T-helper 17 cell (primary cell): ENCODE measurements at places on chromosomes 4 and X.
A peak's percentile ranks its signal among the peaks of the same experiment; 100 is the strongest.

DNA sequence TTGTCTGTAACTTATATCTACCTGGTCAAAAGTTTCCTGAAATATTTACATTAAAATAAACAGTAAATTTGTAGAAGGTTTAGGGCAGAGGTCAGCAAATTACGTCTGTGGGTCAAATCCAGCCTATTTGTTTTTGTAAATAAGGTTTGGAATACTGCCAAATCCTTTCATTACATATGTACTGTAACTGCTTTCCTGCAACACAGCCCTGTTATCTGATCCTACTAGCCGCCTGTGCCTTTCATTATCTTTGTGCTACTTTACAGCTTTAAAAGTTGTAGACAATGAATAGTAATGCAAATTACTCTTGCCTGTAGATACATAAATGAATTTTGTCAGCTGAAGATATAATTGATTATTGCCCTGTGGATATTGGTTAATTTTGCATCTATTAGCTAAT is 369.6 kb upstream of the SLC7A11 start:
- no peak for DNase-seq

GRCh38 chrX:100649550-100650356 is 5.8 kb downstream of the SRPX2 start:
- DNase-seq: no peak

- DNase-seq: no peak
Measured at GRCh38 chrX:119325456-119325855, 73.7 kb upstream of the SLC25A43 start.

GRCh38 chr4:127982445-127982844 is 17.2 kb downstream of the ABHD18 start:
- DNase-seq: no peak

- DNase-seq: no peak
Measured at GRCh38 chrX:92270936-92271855, 492.0 kb downstream of the PCDH11X start.

GRCh38 chr4:67451464-67451863 is 93.8 kb downstream of the CENPC start:
- DNase-seq: no peak

DNA sequence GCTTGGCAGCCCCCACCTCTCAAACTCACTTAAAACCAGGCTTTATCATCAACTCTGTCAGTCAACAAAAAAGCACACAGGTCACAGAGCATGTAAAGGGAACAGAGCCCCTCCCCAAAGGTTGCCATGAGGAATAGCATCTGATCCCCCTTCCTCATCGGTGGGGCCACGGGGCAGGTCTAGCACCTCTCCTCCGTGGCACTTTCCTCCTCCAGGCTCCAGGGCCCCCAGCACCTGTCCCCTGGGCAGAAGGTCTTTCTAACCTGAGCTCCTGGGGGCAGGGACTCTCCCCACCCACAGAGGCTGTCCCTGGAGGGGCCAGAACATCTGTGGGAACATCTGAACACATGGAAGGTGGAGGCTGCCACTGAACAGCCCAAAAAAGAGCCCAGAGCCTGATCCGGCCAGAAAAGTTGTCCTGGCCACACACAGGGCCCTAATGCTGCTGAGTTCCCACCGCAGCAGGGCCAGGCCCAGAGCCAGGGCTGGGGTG is 65.7 kb downstream of the ZFYVE28 start:
- DNase-seq: peak; percentile 3

DNA sequence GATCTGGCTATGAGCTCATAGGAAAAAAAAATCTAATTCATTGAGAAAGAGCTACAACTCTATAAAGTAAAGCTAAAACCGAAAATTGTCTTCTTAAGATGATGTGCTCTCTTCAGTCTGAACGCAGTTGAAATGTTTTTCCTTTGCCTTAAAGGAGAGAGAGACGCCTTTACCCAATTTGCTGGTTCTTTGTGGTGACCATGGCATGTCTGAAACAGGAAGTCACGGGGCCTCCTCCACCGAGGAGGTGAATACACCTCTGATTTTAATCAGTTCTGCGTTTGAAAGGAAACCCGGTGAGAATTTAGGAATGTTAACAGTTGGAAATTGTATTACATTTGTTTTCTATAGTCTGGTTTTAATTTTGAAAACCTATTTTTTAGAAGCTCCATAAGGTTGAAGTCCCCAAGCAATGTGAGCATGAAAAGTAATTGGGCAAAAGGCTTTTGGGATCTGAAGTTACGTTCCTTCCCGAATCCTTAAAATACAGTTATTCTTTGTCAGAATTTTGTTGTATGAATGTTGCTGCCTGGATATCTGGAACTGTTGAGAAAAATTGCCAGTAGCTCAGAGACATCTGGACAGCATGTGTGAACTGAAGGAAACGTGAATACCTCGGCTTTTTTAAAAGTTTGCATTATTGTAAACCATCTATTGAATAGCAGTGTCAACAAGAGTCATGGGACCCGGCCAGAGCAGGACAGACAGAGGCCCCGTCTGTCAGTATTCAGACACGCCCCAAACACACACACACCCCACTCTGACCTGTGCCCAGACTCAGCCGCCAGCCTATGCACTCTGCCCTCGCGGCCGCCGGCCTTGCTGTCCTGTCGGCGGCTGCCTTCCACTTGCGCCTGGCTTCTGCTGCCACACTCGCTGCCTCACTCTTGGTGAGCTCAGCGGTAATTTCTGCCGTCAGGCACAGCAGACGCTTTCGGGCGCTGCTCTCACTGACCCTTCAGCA is 9.9 kb downstream of the PIGG start:
- DNase-seq: no peak

DNA sequence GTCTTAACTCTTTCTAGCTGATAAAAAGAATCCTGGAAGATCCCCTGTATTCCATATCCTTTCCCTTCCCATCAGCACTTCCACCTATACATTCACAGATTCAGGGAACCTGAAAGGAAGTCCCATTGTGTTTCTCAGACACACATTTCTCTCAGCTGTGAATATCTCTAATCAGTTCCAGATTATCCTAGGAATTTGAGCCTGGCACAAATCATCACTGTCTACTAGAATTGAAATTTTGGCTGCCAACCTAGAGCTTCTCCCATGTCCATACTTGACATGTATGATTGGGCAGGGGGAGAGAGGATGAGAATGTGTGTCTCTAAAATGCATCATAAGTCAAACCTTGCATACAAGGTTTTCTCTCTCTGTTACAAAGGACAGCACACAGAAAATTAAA is 53.1 kb downstream of the NDST3 start:
- no peak for DNase-seq

DNA sequence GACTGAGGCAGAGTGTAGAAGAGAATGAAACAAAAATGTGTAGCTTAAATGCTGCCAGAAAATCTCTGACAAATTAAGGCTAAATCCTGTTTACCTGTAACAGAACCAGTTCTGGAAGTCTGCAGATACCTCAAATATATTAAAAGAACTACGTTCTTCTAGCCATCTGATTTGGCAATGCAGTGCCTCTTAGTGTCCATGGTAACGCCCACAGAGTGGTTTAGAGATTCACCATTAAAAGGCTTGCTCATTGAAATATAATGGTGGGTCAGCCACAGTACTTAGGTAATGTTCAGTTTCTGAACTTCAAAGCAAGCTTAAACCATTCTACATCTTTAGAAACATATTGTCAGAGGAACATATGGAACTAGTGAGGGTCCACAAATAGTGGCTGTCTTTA is 23.2 kb upstream of the LUZP4 start:
- DNase-seq: no peak

- no peak for DNase-seq
Measured at GRCh38 chr4:150256225-150256620, 178.0 kb downstream of the DCLK2 start.

GRCh38 chr4:41358647-41359421 is 102.1 kb downstream of the UCHL1 start:
- DNase-seq: no peak

DNA sequence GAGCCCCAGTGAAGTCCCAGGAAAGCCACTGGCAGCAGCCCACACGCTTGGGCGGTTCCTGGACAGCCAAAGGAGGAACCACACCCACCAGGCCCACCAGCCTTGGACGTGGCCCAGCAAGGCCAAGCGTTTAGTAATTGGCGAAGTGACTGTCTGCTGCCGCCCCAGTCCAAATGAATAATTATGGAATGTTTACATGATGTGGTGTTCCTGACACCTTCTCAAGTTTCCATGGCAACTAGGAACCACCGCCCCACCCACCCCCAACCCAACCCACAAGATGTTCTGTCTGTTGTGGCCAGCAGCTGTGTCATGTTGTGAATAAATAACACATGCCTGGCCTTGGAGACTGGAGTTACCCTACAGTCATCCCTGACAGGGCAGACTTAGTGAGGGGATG is 22.3 kb downstream of the APLN start:
- DNase-seq: no peak

DNA sequence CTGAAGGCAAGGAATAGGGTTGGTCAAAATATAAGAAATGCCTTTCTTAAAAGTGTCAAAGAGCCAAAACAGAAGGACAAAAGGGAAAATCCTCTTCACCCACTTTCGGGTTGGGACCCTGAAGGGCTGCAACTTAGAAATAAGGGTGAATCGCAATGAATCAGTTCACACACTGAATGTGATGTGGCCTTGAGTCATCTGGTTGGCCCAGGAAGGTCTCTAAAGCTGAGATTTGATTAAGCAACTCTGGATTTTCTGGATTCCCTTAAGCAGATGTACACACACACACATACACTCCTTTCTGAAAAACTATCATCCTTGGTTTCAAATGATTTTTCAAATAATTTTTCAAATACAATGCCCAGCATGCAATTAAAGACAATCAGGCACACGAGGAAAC is 13.1 kb downstream of the TAB3 start:
- DNase-seq: no peak

- no peak for DNase-seq
Measured at GRCh38 chr4:149765630-149766029, 50.0 kb downstream of the IQCM start.

DNA sequence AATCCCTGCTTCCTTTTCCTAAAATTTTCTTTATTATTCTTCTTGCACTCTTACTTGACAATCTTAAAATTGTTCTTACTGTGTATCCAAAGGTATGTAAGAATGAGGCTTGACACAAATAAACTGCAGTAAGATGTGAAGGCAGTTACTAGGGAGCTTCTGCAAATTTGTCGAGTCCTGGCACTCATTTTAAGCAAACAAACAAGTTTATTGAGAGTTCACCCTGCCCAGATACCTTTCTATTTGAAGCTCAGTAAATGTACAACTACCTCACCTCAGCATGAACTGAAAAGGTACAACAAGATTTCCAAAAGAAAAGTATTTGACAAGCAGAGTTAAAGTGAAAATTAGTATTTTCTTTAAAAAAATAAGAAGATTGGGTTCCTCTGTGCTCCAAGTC is 13.3 kb upstream of the SYTL4 start:
- no peak for DNase-seq

- no peak for DNase-seq
Measured at GRCh38 chr4:173182403-173182802, 13.8 kb downstream of the GALNT7 start.

DNA sequence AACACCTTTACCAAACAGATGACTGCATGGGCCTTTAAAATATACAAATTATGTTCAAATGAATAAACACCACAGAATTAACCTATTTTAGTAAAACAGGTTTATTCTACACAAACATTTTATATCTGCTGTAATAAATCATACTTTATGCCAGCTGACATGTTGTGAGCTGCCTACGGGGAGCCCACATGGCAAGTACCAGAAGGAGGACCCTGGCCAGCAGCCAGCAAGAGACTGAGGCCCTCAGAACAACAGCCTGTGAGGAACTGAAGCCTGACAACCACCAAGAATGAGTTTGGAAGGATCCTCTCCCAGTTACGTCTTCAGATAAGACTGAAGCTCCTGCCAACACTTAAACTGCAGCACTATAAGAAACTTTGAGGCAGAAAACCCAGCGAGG is 377.0 kb downstream of the PDGFC start:
- no peak for DNase-seq

- no peak for DNase-seq
Measured at GRCh38 chrX:78658845-78659744, at the start of gene RTL3. TSS of gene RTL3 (minus strand) at chrX:78659328. CDS start at chrX:78658420, 908 bp downstream.

DNA sequence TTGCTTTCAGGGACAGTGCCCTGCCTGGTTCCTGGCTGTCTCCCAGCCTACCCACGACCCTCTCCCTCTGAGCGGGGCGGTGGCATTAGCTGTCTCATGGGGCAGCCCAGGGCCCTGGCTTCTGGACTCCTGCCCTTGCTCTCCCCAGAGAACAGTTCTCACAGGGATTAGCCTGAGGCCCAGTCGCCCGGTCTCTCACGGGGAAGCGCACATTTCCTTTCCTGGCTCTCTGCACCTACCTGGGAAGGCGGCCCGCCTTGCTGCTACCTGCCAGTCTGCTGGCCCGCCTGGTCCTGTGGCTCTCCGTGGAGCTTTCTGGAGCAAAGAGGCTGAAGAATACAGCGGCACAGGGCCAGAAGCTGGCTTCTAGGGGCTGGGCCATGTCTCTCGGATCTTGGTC is 128.4 kb downstream of the FHDC1 start:
- DNase-seq: no peak

- DNase-seq: no peak
Measured at GRCh38 chrX:68895341-68895755, 66.5 kb downstream of the EFNB1 start.

DNA sequence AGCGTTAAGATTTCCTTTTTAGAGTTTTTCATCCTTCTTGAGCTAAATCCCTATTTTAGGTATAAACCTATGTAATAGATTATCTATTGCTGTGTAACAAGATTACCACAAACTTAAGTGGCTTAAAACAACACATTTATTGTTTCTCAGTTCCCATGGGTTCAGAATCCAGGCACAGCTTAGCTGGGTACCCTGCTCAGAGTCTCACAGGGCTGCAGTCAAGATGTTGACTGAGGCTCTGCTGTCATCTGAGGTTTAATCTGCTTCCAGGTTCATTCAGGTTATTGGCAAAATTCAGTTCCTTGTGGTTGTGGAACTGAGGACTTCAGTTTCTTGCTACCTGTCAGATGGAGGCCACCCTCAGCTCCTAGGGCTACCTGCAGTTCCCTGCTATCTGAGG is 60.9 kb downstream of the GK start:
- DNase-seq: no peak

GRCh38 chr4:141652161-141652778 is 15.9 kb downstream of the IL15 start:
- DNase-seq: no peak

- DNase-seq: no peak
Measured at GRCh38 chr4:1713003-1713851, 1.1 kb upstream of the SLBP start.

- no peak for DNase-seq
Measured at GRCh38 chr4:149026696-149027095, 584.5 kb upstream of the NR3C2 start.

GRCh38 chr4:104630272-104630671 is 135.6 kb upstream of the CXXC4 start:
- no peak for DNase-seq

GRCh38 chrX:3094261-3094660 is 53.0 kb downstream of the ARSF start:
- no peak for DNase-seq

DNA sequence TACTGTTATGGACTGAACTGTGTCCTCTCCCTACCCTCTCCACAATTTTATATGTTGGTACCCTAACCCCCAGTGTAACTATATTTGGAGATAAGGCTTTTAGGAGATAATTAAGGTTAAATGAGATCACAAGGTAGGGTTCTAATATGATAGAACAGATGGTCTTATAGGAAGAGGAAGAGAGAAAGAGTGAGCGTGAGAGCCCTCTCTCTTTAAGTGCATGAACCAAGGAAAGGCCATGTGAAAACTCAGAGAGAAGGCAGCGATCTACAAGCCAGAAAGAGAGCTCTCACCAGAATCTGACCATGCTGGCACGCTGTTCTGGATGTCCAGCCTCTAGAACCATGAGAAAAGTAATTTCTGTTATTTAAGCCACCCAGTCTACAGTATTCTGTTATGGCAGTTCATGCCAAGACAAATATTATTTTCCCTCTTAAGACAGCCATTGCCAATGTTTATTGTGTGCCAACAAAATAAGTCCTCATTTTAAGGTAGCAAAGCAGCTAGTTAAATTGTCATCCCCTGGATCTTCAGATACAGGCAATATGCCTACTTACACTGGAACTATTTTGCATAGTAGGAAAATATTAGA is 336.2 kb downstream of the MID1IP1 start:
- DNase-seq: no peak
